Stimulated activated CD4-positive, alpha-beta T cell treated with anti-CD3 and anti-CD28 coated beads, TNF-alpha, amount 100 ng/mL, for 1 hour (primary cell): ENCODE measurements at places on chromosomes 4 and X.

- DNase-seq = no peak
Observed at GRCh38 chrX:101430457-101431078, 22.5 kb downstream of the HNRNPH2 start.

GRCh38 chr4:133565379-133565778 is 416.3 kb downstream of the PCDH10 start:
- no peak for DNase-seq

DNA sequence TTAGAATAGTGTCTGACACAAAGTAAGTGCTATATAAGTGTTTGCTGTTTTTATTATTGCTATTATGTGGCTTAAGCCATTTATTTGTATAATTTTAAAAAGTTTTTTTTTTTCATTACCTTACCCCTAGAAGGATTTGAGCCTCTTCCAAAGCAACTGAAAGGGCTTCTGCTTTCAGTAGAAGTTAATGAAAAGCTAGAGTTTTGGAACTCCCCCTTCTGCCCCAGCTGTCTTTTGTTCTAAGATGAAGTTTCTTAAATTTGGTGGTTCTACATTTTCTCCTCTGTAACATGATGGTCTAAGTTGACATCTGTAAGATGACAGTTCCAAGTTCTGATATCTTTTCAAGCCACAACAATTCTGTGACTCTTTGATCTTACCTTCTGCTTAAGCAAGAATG is 30.3 kb downstream of the FHIP1A start:
- no peak for DNase-seq

GRCh38 chrX:133555782-133556458 is 140.6 kb upstream of the GPC4 start:
- no peak for DNase-seq

DNA sequence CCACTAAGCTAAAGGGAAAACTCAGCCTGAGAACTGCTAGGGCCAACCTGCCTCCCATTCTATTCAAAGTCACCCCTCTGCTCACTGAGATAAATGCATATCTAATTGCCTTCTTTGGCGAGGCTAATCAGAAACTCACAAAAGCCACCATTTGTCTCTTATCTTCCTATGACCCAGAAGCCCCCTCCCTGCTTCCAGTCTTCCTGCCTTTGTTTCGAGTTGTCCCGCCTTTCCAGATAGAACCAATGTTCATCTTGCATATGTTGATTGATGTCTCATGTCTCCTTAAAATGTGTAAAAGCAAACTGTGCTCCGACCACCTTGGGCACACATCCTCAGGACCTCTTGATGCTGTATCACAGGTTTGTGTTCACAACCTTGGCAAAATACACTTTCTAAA is 459.8 kb downstream of the FSTL5 start:
- no peak for DNase-seq

- no peak for DNase-seq
Observed at GRCh38 chrX:21374994-21375707, 933 bp downstream of the CNKSR2 start.

- DNase-seq = no peak
Observed at GRCh38 chr4:19913650-19914049, 338.1 kb upstream of the SLIT2 start.

- DNase-seq = no peak
Observed at GRCh38 chrX:69298466-69299140, 133.3 kb upstream of the PJA1 start.

- DNase-seq = no peak
Observed at GRCh38 chrX:139559383-139560042, 29.0 kb downstream of the F9 start.

GRCh38 chr4:175656649-175657048 is 155.4 kb downstream of the GPM6A start:
- DNase-seq = no peak

- DNase-seq = no peak
Observed at GRCh38 chrX:43643201-43643600, 12.9 kb upstream of the MAOA start.

DNA sequence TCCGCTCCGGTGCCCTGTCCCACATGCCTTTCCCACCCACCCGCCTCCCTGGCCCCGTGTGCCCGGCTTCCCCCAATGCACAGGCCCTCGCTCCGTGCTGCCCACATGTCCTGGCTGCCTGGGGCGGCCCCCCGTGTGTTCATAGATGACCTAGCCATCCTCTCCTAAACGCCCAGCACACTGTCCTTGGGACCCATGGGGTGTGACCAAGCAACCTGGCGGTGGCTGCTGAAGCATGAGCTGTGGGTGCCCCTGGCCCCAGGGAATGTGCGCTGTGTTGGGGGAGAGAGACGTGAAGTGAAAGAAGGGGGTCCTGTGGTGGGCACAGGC is 28.3 kb downstream of the MAEA start:
- no peak for DNase-seq

DNA sequence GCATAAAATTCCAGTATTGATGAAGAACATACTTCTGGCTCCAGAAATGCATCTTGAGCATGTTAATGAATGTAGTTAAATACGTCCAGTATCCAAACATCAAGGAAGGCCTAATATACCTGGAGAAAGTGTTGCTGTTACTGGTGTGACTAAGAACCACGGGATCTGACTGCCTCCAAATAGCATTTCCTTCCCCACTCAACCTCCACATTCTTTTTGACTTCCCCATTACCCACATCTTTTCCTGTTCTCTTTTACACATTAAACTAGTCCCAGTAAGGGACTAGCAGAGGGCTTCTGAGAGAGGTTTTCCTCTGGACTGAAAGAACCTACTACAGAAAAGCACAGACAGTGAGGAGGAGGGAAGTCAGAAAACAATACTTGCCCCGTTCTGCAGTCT is 482.8 kb upstream of the HTR2C start:
- DNase-seq = no peak

- DNase-seq = no peak
Observed at GRCh38 chr4:15234116-15234855, 193.5 kb upstream of the C1QTNF7 start.

GRCh38 chrX:16444353-16444752 is 205.6 kb upstream of the S100G start:
- DNase-seq = no peak

GRCh38 chrX:15646031-15646430 is 18.6 kb downstream of the CLTRN start:
- DNase-seq = no peak

- DNase-seq = no peak
Observed at GRCh38 chr4:170853422-170854021, 763.8 kb upstream of the AADAT start.

- DNase-seq = no peak
Observed at GRCh38 chr4:73433140-73433539, 2.9 kb upstream of the AFP start.

GRCh38 chr4:7021930-7022664 is 21.1 kb upstream of the TADA2B start:
- no peak for DNase-seq

- no peak for DNase-seq
Observed at GRCh38 chr4:76957004-76957738, 7.6 kb downstream of the SEPTIN11 start.

DNA sequence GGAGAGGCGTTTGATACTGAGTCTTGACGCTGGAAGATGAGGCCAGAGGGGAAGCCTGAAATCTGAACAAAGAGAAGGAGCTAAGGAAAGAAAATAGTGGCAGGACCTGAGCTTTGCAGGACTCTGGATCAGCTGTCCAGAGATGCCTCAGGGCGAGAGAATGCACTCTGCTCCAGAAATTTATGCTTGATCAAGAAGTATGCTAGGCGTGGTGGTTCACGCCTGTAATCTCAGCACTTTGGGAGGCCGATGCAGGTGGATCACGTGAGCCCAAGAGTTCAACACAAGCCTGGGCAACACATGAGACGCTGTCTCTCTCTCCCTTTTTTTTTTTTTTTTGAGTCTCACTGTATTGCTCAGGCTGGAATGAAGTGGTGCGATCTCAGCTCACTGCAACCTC is 1.9 kb downstream of the TRIM75 start:
- DNase-seq = no peak

DNA sequence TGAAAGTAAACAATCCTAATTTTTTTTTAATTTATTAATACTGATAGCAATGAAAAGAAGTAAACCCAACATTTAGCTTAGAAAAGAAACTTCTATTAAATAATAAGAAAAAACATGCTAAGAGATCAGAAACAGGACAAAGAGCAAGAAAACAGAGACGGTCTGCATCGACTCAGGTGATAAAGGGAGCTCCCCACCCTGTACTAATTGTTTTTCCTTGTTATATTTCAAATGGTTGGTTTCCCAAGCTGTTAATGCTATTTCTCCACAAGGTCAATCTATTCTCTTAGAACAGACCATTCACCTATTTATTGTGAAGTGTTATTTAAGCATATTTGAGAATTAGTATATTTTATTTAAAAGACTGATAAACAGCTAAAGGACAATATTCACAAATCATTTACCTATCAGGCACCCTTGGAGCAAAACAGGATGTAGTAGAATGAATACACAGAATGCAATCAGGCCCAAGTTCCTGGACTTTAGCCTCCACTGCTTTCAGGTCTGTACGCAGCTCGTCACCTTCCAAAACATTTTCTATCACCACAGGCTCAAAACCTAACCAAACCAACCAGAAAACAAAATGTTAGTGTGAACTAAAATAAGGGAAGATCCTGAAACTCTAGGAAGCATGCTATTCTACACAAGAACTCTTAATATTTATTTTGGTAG is 5.5 kb downstream of the SEPSECS start:
- DNase-seq = no peak

GRCh38 chr4:189050643-189051042 is 890.0 kb upstream of the FRG1 start:
- no peak for DNase-seq

DNA sequence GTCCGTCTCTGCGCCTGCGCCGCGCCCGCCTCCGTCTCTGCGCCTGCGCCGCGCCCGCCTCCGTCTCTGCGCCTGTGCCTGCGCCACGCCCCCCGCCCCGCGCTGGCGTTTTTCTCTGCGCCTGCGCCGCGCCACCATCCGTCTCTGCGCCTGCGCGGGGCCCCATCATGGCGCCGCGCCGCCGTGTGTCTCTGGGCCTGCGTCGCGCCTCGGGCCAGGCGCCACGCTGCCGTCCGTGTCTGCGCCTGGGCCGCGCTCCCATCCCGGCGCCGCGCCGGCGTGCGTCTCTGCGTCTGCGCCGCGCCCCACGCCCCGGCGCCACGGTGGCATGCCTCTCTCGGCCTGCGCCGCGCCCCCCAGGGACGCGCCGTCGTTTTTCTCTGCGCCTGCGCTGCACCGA is 51.8 kb upstream of the DUX4 start:
- no peak for DNase-seq

DNA sequence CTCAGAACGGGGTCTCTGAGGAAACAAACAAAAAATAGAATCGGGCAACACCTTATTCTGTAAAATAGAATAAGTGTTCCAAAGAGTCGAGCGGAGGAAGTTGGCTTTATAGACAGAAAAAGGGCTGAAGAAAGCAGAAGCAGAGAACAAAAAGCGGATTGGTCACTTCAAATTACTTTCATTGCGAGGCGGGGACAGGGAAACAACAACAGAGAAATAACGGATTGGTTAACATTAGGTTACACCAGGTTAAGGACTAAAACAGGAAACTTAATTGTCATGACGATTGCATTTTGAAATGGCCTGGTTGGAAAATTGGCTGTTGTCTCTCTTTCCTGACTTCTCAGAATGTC is 433 bp upstream of the COQ2 start:
- DNase-seq = no peak

GRCh38 chrX:155028129-155028528 is 1.5 kb downstream of the FUNDC2 start:
- DNase-seq = no peak

DNA sequence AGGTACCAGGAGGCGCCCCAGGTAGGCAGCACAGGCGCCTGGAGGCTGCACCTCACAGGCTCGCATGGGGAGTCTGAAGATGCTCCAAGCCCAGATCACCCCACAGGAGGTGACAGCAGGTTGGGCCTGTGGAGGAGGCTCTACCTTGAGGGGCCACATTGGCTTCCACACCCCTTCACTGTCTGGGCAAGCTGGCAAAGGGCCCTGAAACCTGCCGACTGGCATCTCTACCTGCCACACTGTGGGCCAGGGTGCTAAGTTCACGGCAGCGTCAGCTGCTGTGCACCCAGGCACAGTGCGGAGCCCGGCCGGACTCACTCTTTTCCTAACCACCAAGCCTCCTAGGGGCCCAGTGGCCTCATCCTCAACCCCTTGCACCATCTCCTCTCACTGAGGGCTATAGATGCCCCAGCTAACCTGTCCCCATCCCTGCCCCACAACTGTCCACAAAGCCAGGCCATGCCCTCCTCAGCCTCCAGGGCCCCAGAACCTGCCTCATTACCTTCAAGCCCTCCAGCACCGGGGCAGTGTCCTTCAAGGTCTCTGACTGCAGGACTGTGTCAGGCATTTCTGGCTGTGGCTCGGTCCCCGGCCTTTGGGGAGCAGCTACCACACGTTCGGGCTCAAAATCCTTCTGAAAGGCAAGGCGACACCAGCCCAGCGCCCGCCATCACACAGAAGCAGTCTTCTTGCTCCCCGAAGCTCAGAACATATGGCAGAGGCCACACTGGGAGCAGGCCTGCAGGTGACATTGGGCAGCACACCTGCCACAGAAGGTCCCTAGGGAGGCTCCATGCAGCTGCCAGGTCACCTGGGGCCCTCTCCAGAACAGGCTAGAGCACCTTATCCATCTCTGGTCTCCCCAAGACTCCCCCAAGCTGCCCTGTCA is 28.8 kb downstream of the FGFR3 start:
- DNase-seq = no peak
